Fibroblast of lung (primary cell): ENCODE measurements at places on chromosomes 2 and 18.
A peak's percentile ranks its signal among the peaks of the same experiment; 100 is the strongest.

GRCh38 chr18:63073481-63073880 lies 246.1 kb downstream of the BCL2 start:
- no peak for DNase-seq

GRCh38 chr2:129673847-129674711 lies 305.4 kb upstream of the RAB6C start:
- DNase-seq: no peak

DNA sequence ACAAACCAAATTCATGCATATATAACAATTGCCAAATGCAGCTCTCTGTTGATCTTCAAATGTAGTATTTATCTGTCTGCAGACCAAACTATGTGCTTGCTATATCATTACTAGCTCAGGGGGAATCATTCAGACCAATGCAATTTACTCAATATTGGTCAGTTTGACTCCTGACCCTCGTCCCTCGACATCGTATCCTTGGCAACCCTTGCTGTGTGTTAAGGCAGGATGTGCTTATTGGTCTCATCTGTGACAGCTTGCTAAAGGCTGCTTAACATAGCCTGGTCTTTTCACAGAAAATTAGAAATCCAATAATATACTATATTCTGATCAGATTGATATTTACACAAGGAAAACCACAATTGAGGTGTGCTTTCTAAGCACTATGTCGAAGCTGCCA lies 747.1 kb downstream of the GALR1 start:
- DNase-seq: no peak

- DNase-seq: no peak
These were observed 163.2 kb upstream of the CYRIA start for GRCh38 chr2:16828828-16829160.

DNA sequence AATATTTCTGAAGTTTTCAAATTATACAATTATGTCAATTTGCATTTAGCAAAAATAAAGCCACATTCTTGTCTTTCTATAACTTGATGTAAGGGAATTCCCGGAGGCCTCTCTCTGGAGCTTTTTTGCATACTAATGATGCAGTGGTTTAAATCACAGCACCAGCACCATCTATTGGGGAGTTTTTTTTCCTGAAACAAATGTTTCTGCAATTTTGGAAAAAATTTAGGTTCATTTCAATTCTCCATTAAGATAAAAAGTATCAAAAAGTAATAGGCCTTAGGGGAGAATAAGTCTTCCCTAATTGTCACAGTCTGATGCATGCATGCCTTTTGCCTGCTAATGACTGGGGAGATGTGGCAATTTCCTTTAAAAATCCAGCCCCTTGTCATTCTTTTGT lies 13.5 kb downstream of the CBLN2 start:
- DNase-seq: no peak

- DNase-seq: peak; percentile 74
These were observed 43.6 kb downstream of the POLR1A start for GRCh38 chr2:86062043-86062442.

- no peak for DNase-seq
These were observed 111.7 kb downstream of the PIEZO2 start for GRCh38 chr18:11037533-11038240.

DNA sequence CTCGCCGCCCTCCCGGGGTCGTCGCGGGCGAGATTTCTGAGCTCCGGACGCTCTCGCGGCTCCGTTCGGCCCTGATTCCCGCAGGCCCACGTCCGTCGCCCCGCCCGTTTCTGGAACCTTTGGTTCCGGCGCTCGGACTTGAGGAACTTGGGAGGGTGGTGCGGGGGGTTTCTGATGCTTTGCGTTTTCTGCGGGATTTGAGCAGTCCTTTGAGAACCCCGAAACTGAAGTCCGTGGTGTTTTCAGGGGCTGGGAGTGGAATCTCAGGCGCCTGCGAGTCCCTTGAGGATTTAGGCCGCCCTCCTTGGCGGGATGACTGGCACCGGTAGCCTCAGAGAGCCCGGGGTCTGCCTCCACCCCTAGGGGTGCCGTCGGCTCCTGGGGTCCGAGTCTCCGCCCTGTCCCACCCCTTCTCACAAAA lies 336 bp downstream of the THNSL2 start:
- DNase-seq: no peak
